ENCODE measurements at places on chromosomes 4 and X.
A peak's percentile ranks its signal among the peaks of the same experiment; 100 is the strongest.

- DNase-seq = no peak
Observed at GRCh38 chr4:186827534-186827897, 103.9 kb upstream of the FAT1 start.

GRCh38 chrX:53084863-53085262 is 2.7 kb downstream of the TSPYL2 start:
- no peak for DNase-seq

DNA sequence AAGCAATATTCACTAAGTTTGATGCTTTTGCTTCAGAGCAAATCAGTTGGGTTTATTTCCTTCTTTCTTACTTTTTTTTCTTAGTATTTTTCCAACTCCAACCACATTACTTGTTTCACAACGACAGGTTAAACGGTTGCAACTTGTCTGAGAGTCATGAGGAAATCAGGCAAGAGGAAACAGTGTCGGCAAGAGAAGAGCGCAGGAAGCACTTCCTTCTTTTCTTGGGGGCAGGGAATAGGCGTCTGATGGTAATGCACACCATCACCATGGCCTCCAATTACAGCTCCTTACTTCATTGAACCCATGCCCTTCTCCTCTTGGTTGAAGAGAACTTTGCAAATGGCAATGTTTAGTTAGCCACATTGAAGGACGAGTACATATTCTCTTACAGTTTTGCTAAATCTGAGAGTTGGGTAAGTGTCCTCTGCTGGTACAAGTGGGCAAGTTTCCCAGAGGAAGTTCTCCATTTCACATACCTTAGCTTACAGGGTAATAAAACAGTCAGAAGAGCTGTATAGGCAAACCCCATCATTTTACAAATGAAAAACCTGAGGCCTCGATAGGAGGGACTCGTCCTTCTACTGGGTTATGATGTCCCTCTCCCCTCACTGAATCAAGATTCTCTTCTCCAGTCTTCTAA is 8.3 kb upstream of the CXCL8 start:
- DNase-seq = no peak

DNA sequence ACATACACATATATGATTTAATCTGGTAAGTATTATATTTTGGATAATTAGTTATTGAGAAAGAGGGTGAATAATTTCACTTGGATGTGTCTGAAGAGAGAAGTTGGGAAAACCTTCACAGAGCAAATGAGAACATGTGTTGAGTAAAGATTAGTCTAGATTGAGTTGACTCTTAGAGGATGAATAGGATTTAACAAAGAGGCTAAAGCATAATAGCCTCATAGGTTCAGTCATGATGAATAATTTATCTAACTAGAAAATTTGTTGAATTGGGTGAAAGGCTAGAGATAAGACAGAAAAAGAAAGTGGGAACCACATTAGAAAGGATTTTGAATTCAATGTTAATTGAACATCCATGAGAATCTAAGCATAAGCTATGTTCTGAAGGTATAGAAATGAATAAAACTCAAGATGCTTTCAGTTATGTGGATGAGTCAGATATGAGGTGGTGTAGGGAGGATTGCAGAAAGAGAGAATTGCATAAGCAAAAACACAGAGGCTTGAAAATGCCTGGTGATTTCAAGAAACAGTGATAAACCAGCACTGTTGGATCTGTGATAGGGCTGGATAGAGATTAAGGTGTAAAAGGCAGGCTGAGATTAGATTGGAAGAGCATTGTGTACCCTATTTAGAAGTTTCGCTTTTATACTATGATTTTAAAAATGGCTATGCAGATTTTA is 207.6 kb upstream of the NR3C2 start:
- DNase-seq = no peak

DNA sequence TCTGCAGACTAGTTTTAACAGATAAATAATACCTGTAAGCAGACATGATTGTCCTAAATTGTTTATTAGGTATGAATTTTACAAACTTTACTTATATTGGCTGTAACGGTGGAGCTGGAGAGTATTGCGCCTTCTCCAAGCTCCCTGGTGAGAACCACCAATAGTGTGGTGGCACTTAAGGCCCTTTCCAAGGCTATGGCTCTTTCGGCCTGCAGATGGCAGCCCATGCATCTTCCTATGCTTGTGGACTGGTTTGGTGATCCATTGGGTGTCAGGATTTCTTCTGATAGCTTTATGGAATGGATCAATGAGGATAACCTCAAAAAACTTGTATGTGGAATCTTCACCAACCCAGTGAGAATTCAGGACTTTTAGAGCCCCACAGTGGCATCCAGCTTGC is 7.8 kb downstream of the LARP1B start:
- no peak for DNase-seq

- DNase-seq = no peak
Observed at GRCh38 chr4:125719987-125720386, 405.2 kb downstream of the FAT4 start.

GRCh38 chr4:20698382-20698781 is 1.9 kb upstream of the PACRGL start:
- no peak for DNase-seq

DNA sequence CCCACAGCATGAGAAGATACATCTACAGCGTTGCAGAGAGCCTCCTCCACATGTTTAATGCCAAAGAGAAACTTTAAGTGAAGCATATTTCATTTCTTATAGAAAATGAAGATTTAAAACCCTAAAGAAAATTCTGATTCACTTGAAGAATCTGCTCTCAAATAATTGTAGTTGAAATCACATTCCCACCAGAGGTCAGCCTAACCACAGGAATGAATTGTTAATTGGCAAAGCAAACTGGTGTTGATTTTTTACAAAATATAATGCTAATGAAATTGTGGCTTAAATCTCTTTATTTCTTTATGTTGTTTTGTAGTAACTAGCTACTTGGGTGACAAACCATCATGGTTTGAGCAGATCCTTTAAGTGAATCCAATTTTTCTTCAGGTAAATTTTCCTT is 31.1 kb upstream of the WDR17 start:
- peak; percentile 18 for DNase-seq

DNA sequence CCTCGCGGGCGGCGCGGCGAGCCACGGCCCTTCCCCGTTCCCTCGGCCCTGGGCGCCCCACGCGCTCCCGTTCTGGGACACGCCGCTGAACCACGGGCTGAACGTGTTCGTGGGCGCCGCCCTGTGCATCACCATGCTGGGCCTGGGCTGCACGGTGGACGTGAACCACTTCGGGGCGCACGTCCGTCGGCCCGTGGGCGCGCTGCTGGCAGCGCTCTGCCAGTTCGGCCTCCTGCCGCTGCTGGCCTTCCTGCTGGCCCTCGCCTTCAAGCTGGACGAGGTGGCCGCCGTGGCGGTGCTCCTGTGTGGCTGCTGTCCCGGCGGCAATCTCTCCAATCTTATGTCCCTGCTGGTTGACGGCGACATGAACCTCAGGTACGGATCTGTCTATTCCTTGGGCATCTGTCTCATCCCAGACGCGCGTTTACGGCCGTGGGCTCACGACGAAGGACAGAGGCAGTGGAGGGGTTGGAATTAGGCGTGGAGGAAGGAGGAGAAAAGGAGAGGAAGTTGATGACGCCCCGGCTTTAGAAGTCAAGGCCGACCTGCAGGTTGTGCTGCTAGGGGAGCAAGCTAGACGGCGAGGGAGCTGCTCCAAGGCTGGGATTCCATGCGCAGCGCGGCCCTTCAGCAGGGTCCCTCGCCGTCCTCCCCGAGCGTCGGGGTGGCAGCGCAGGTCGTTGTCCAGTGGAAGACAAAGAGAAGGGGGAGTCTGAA is 792 bp downstream of the SLC10A4 start:
- peak; percentile 9 for DNase-seq

Measured in activated CD4-positive, alpha-beta T cell treated with anti-CD3 and anti-CD28 coated beads for 4 hours (primary cell).